ENCODE measurements at places on chromosomes 5 and 9.

DNA sequence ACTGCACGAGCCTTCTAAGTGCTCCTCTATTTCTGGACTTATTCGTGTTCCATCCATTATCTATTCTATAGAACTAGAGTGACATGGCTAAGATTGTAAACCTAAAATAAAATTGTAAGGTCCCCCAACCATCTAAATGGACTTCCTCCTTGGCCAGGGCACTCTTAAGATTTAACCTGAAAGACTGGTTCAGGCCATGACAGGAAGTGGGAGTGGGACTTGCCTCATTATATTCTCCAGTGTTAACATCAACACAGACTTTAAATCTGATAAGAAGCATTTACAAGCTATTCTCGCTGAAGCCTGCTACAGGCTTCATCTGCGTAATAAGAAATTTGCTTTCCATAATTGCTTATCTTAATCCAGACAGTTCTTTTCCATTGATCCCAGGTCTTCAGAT is 117.0 kb downstream of the SSBP2 start:
- DNase-seq = no peak

DNA sequence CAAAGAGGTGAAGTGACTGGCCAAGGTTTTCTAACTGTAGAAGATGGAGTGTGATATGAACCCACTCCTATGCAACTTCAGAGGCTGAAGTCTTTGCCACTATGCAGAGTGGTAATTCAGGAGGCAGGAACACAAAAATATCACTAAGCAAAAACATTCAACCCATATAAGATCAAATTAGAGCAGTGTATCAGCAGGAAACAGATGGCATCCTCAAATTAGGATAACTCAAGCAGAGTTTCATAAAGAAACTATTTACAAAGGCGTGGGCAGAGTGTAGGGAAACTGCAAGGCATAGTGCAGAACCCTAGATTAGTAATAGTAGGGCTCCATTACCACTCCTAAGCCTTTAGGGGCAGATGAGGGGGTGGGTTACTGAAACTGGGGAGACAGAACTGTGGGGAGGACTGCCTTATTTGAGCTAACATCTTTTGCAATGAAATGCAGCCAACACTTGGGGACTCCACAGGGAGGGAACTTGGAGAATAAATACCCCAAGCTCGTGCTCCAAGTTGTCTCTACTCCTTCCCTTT is 72.2 kb downstream of the PTTG1 start:
- no peak for DNase-seq

- DNase-seq = no peak
These were observed 136.1 kb downstream of the UGCG start for GRCh38 chr9:112032743-112033142.

- no peak for DNase-seq
These were observed 21.2 kb upstream of the ZFAND5 start for GRCh38 chr9:72386186-72386585.

DNA sequence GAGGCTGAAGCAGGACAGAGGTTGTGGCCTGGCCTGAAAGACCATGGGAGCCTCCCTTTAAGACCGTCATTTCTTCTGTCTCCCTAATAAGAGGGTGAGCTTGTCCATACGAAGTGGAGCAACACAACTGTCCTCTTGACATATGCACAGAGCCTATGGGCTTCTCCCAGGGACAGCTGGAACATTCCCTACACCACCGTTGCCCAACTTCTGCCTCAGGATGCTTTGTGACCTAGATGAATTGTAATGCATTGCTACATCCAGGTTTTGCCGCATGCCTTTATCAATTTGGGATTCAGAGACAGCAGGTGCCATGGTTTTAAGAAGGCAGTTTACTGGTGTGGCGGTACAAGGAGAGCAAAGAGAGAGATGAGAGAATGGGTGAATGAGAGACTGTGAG is 34.4 kb upstream of the ZNF622 start:
- no peak for DNase-seq

DNA sequence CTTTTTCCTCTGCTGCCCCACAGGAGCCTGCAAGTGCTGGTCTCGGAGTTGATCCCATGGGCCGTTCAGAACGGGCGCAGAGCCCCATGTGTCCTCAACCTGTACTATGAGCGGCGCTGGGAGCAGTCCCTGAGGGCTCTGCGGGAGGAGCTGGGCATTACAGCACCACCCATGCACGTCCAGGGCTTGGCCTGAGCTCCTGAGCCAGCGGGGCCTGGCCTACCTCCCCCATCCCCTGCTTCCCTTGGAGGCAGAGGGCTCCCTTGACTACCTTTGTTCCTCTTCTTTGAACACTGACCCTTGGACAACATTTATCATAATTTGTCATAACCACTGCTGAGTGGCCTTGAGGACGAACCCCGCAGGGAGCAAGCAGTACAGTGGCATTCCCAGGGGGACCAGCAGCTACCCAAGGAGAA is 6.9 kb upstream of the SLC27A4 start:
- no peak for DNase-seq
